Hematopoietic multipotent progenitor cell treated with erythropoietin and hydrocortisone succinate and interleukin-3 and kit ligand, for 6 days (in vitro differentiated cells): ENCODE measurements at places on chromosomes 5 and 9.
A peak's percentile ranks its signal among the peaks of the same experiment; 100 is the strongest.

GRCh38 chr9:134980516-134980915, 62.8 kb upstream of the FCN1 start:
- DNase-seq: no peak

GRCh38 chr5:57683036-57683630, 200.5 kb upstream of the ACTBL2 start:
- DNase-seq: no peak

- DNase-seq: peak; percentile 51
These were observed 12.4 kb upstream of the UBAC1 start for GRCh38 chr9:135973277-135974219.

DNA sequence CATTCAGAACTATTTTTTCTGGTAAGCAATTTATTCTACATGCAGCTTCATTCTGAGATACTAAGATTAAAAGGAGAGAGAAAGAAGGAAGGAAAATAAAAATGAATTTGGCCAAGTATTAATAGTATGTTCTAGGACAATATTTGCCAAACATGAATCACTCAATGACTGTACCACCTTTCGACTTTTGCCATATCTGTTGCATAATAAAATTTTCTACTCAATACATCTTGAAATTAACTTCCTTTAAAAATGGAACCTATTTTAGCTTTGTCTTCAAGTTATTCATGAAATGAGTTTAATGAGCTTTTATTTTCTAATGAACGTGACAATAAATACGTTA, 111.8 kb downstream of the MARCHF3 start:
- no peak for DNase-seq

DNA sequence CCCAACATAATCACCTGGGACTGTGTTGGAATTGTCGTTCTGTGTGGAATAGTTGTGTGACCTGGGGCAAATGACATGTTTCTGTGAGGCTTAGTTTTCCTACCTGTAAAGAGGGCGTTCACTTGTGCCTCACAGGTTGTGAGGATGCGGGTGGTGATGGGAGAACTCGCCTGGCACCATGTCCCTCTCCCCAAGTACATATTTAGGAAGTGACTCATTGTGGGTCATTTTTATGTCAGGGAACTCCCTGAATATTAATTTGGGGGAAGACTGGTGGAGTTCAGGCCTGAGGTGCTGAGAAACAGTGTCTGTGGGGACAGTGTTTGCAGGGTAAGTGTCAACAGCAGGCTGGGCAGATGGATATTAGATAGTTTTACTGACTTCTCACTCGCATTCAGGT, 144.7 kb downstream of the KDM4C start:
- no peak for DNase-seq

GRCh38 chr5:12354686-12355085, 450.4 kb upstream of the CTNND2 start:
- no peak for DNase-seq

DNA sequence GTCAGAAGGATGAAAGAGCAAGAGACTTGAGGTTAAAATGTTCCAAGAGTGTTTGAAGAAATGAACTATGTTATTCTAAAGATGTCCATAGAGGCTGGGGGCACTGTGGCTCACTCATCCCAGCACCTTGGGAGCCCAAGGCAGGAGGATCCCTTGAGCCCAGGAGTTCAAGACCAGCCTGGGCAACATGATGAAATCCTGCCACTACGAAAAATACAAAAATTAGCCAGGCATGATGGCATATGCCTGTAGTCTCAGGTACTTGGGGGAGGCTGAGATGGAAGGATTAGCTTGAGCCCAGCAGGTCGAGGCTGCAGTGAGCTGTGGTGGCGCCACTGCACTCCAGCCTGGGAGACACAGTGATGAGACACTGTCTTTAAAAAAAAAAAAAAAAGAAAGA, 2.7 kb downstream of the AOPEP start:
- DNase-seq: no peak

- no peak for DNase-seq
These were observed 209.6 kb downstream of the TTLL11 start for GRCh38 chr9:121883281-121884056.

- no peak for DNase-seq
These were observed 324.8 kb upstream of the FTMT start for GRCh38 chr5:121526908-121527307.

GRCh38 chr5:73370640-73371583, 77.7 kb downstream of the FOXD1 start:
- no peak for DNase-seq

DNA sequence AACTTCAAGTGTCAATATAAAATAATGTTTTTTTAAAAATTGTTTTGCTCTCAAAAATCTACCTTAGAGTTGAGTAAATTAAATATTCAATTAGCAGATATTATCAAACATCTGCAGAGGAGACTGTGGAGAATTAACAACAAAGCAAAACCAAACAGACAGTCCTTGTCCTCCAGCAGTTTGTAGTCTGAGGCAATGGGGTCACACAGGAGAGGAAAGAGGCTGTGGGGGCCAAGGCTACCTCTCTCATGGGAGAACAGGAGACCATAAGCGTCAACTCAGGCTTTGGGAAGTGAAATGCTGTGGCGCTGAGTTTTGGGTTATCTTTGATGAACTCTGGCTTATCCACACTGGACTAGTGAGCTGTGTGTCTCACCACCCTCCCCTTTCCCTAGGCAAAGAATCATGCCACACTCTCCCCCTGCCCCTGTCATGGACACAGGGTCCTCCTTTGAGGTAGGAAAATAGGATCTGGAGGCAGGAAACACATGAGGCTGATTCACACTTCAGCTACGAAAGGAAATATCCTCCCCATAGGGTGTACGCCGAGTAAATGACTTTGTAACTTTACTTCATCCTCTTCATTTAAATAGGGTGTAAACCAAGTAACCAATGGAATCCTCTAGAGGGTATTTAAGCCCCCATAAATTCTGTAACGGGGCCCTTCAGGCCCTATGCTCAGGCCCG, 152.7 kb downstream of the FSTL4 start:
- DNase-seq: no peak

DNA sequence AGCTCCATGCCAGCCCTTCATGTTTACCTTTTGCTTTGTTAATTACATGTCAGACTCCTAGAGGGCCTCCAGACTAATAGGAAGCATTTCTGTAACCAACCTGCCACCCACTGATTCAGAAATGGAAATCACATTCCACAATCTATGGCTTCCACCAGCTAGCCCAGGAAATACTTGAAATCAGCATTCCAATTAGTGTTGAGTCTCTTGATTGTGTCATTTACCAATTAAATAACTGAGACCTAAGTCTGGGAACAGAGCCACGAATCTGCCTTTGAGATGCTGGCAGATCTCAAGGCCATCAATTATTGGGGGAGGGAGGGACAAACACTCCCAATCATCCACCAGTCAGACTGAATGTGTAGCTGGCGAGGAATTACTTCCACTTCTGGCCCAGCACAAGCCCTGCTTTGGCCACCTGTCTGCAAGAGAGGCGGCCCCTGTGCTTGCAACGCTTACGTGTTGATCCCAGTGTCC, 27.4 kb upstream of the SAP30L start:
- DNase-seq: no peak

DNA sequence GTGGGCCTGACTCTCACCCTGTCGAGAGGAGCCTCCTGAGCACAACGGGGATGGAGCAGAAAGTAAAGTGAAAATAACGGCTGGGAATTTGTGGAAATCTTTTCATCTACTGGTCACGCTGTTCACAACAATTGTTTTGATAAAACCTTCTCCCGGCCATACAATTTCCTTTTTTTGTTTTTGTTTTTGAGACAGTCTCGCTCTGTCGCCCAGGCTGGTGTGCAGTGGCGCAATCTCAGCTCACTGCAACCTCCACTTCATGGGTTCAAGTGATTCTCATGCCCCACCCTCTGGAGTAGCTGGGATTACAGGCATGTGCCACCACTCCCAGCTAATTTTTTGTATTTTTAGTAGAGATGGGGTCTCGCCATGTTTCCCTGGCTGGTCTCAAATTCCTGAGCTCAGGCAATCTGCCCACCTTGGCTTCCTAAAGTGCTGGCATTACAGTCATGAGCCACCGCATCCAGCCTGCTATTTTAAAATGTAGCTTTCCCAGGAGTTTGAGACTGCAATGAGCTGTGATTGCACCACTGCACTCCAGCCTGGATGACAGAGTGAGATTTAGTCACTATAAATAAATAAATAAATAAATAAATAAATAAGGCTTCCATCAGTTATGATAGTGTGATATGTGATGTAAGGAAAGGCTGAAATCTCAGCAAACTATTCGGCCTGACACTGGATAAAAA, 73.5 kb upstream of the PTGER4 start:
- no peak for DNase-seq

DNA sequence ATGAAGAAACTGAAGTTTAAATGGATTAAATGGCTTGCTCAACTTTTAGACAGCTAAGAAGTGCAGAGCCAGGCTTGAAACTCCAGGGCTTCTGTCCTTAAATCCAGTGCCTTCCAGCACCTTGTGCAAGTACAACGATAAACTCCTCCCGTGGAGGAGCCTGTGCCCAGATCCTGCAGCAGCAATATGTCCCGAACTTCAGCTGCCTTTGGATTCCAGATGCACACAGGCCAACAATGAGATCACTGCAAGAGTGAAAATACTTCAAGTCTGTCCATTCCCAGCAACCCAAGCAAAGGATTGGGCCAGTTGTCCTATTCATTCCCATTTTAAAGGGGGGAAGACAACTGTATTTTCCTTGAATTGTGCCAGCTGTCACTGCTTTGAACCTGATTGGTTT, 199.6 kb downstream of the CRB2 start:
- no peak for DNase-seq

GRCh38 chr9:136133191-136133958, 14.7 kb upstream of the TMEM250 start:
- peak; percentile 52 for DNase-seq

DNA sequence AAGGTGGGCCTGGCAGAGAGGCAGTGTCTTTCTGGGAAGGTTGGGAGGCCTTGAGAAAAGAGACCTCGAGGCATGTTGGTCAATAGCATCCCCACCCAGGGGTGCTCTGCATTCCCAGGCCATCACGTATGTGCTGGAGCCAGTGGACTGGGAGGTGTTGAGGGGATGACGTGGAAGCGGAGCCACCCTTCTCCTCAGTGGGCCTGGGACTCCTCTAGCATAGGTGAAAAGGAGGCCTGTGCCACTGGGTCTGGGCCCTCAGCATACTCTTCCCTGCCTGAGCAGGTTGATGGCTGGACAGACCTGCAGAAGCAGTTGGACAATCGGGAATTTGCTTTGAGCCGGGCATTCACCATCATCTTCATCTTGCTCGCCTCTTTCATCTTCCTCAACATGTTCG, 25.5 kb downstream of the PITX1 start:
- DNase-seq: no peak
